CMK (cell line): ENCODE measurements at places on chromosomes 5 and 9.

DNA sequence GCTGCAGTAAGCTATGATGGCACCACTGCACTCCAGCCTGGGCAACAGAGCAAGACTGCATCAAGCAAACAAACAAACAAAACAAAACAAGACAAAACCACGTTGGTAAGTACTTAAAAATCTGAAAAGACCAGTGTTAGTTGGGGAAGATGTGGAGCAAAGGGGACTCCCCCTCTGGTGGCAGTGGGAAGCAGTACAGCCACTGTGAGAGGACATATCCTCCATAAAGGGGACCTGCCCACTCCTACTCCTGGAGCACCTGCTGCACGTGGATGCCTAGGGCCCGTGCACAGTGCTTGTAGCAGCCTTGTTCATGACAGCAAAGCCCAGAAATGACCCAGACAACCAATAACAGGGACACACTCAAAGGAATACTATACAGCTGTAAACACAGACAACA, 17.0 kb upstream of the IPPK start:
- DNase-seq = no peak

- no peak for DNase-seq
Measured at GRCh38 chr9:16527573-16527972, 342.9 kb downstream of the BNC2 start.

DNA sequence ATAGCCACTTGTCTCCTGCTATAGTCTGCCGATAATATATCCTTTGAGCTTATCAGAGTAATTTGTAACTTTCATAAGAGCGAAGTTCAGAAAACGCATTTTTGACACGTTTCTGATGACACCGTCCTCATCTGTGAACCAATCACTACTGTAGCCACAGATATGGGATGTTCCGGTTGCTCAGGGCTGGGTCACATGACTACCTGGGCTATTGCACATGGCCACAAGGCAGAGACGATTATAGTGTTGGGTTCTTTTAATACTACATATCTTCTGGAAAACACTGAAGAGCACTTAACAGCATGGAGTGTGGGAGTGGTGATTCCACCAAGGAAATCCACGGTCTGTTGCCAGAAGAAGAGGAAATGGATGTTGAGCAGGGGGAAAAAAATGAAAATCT, 115.0 kb upstream of the ADRA1B start:
- no peak for DNase-seq

GRCh38 chr5:171492781-171493180, 73.3 kb downstream of the FGF18 start:
- DNase-seq = no peak

GRCh38 chr5:138640646-138641254, 65.5 kb upstream of the HSPA9 start:
- DNase-seq = no peak

DNA sequence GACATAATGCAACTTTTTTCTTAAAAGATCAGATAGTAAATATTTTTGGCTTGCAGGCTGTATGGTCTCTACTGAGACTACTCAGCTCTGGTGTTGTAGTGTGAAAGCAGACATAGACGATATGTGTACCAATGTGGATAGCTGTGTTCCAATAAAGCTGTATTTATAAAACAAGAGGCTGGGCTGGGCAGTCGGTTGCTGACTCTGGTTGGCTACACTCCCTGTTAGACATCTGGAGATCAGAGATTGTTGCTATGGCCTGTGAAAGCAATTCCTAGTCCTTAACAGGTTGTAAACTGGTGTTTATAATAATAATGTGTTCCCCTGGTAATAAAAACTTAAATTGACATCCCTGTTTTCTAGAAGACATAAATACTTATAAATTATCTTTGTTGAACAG, 24.4 kb upstream of the SCAMP1 start:
- DNase-seq = no peak

DNA sequence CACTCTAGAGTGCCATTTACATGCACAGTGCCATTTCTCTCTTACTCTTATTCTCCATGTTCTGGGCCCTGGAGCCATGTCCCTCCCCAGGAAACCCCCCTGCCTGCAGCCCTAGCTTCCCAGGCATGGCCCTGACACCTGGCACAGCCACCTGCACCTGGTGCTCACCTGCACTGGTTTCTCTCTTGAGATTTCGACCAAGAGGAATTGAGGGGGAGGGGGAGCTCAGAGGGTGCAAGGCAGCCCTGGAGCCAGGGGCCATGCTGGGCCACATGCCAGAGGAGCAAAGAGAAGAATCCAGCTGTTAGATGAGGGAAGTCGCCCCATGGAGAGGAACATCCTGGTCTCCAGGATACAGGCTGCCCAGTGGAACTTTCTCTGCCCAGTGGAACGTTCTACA, 65.0 kb upstream of the RAPGEF1 start:
- no peak for DNase-seq

DNA sequence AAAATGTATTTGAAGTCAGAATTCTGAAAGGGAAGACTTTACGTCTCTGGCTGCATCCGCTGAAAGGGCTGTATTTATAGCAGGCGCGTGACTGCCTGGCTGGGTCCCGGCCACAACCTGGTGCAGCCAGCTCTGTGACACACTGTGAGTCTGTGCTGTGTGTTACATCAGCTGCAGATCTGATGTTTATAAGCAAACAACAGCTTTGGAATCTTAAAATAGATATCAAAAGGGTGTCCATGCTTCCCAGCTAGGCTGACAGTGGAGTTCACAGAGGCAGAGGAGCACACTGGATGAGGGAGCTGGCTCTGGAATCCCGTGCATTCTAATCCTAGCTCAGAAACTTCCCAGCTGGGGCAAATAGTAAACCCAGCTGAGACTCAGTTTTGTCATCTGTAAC, 433.4 kb upstream of the BRINP1 start:
- no peak for DNase-seq

DNA sequence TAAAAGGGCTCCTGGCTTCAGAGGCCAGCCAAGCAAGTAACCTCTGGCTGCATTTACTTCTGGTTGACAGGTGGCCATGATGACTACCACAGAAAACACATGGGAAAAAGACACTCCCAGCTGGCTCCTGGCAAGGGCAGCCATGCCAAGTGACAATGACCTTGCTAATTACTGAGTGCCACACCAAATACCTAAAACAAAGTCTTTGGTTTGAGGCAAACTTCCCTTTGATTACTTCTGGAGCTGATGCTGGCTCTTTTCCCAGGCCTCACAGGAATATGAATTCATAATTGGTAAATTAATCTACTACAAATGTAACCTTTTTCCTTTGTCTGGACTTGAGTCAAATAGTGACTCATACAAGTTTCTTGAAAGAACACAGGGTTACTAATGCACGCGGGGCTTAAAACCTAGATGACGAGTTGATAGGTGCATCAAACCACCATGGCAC, 61.0 kb downstream of the LPAR1 start:
- no peak for DNase-seq

DNA sequence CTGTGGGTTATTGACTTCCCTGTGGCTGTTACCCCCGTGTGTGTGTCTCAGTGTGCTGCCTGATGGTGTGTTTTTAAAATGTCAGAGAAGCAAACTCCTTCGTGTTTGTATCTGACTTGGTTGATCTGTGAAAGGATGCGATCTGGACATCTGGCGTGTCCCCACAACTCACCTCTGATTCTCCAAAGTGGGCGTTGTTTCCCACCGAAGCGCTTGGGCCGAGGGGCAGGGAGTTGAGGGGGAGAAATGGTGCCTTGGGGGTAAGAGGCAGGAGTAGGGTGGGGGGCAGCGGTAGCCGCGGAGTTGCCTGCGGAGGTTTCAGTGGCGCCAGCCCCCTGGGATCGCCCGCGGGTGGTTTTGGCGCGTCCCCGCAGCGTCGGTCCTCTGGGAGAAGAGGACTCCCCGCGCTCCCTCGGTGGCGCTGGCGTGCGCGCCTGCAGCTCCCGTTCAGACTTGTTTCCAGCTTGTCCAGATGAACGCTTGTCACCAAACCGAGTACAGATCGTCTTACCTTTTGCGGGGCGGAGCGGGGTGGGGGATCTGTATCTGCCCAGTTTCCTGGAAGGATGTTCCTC, 1.1 kb downstream of the MAST4 start:
- DNase-seq = no peak

- no peak for DNase-seq
Measured at GRCh38 chr5:4145511-4145910, 549.9 kb downstream of the IRX1 start.

DNA sequence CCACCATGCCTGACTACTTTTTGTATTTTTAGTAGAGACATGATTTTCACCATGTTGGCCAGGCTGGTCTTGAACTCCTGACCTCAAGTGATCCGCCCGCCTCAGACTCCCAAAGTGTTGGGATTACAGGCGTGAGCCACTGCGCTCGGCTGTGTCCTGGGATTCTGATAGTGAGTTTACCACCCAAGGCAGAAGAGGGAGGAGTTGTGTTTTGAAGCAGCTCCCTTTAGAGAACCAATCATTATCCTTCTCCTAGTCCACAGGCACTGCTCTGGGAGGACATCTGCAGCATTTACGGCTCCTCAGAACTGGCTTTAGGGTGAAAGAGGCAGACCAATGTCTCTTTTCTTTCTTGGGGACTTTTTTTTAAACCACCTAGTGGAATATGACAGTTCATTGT, 5.7 kb downstream of the C9orf152 start:
- no peak for DNase-seq

DNA sequence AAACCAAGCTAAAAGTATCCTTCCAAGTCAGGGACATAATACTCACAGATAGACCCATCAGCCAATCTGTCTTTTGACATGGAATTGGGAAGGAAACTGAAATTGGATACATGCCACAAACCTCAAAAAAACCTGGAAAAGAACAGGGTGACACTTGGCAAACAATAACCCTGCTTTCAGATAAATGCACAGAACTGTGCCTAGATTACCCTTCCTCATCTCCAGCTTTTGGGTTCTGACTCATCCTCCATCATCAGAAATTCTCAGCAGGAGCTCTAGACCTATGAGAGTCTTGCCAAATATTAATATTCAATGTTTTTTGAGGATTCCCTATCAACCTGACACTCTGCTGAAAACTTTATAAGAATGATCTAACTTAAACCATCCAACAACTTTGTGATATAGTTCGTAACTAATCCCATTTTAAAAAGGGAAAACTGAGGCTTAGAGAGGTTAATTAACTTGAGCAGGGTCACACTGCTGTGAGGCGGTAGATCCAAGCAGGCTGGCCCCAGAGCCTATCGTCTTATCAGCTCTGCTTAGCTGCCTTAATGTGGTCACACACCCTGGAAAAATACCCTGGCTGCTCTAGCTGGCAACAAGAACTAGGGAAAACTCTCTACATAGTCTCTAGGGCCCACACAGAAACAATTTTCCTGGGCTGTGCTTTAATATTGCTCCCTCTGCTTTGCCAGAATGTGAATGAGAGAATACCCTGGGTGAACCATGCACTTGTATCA, 157.0 kb upstream of the TRPC7 start:
- DNase-seq = no peak

DNA sequence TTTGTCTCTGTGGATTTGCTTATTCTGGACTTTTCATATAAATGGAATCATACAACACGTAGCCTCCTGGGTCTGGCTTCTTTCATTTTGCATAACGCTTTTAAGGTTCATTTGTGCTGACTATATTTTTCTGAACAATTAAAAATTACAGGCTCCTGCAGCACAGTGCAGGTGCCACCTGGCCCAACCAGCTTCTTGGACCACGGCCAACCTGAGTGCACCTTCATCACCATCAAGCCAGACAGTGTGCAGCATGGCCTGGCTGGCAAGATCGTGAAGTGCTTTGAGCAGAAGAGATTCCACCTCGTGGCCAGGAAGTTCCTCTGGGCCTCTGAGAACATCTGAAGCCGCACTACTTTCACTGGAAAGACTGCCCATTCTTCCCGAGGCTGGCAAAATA, 53.5 kb upstream of the COL15A1 start:
- DNase-seq = no peak

DNA sequence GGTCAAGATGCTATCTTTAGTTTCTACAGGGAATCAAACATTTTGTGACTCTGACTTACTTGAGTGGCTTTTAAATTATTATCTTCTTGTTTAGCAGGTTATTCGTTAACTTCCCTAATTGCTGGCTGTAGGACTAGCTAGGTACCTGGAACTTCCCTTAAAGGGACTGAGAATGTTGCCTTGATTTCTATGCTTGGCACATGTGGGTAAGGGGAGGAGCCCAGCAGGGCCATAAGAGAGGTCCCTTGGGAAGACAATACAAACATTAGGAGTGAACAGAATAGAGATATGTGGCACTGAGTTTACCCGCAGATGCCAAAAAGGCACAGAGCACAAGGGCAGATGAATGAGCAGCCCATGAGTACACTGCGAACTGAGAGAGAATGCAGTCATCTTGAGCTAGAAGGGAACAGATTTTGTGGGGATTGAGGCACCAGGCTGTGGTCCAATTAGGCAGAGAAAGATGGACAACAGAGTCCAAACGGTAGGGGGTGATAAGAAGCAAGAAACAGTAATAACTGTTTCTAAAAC, 9.8 kb downstream of the CKMT2 start:
- DNase-seq = no peak

- DNase-seq = no peak
Measured at GRCh38 chr9:87479801-87480201, 17.9 kb upstream of the DAPK1 start.

GRCh38 chr5:98639274-98639673, 134.2 kb upstream of the RGMB start:
- DNase-seq = no peak

DNA sequence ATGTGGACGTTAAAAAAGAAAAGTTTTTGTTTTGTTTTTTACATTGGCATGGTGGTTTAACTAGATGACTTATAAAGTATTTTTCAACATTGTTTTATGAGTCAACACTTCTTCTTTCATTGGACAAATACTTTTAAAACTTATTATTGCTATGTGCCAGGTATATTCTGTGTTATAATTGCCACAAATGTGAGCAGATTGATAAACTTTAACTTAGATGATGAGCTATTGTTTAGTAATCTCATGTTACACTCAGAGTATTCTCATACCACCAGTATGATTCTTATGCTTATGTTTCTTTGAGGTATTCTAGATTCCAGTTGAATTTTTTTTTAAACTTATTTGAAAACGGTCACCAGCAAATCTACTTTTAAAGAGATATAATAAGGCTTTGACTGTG, 60.3 kb downstream of the RASA1 start:
- DNase-seq = no peak
